ENCODE measurements at places on chromosomes 3 and 15. TPM values are rescaled to one million over a fixed set of nuclear protein-coding genes. Genes with fewer than 3 reads are reported as not detected.
A peak's percentile ranks its signal among the peaks of the same experiment; 100 is the strongest.

The CD200R1L gene
- total RNA-seq = not detected

- DNase-seq = no peak
Observed at GRCh38 chr3:13219077-13219901, 146.1 kb upstream of the IQSEC1 start.

GRCh38 chr3:184096811-184097383 lies at the start of gene HTR3E:
Gene HTR3E (plus strand): TSS chr3:184097064. CDS start chr3:184097530, 466 bp downstream.
- no peak for DNase-seq

DNA sequence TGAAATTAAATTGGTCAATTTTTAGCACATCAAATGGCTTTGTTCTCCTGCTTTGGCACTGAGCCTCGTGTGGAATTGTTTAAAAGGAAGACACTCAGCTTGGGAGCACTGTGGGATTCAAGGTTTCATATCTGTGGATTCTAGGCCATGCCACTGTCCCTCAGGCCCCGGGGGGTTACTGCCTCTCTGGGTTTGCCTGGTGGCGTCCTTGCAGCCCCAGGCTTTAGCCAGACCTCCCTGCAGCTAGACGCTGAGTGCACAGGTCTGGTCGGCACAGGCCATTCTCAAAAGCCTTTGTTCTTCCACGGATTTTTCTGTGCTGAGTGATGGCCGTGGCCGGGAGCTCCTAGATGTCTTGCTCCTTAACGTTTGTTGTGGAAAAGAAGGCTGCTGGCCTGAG lies 76.2 kb downstream of the CACNA2D3 start:
- DNase-seq = no peak

DNA sequence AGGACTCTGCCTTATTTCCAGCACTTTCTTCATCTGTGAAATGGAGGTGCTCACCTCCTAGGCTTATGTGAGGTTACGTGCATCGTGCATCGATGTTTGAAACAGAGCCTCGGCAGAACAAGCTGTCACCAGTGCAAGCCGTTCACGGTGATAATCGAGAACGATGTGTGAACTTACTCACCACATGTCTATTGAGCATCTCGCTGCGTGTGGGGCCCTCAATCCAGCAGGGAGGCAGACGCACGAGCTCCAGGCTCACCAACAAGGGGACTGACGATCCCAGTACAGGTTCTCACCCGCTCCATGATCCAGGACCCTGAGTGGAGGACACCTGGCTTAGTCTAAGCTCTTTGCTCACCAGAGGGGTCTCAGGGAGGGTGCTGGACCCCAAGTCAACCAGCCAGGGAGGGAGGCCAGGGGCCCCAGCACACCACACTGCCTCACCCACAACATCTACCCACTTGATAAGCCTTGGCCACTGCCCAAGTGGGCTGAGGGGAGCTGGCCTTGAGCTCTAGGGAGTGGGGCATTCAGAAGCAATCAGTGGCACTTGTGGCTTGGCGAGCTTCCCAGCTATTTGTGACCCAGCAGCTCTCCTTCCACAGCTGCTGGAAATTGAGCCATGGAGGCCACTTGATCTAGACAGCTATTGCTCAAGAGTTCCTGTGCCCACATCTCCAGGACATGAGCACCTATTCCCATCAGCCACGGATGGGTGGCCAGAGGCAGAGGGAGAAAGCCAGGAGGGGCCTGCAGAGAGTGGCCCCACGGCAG lies 34.4 kb upstream of the SLC6A1 start:
- no peak for DNase-seq

The CCDC191 gene
- 0.39 TPM for total RNA-seq

- DNase-seq = peak; percentile 58
Observed at GRCh38 chr3:11720304-11720898, 76.7 kb upstream of the VGLL4 start.

The NR2E3 gene
- total RNA-seq = not detected

DNA sequence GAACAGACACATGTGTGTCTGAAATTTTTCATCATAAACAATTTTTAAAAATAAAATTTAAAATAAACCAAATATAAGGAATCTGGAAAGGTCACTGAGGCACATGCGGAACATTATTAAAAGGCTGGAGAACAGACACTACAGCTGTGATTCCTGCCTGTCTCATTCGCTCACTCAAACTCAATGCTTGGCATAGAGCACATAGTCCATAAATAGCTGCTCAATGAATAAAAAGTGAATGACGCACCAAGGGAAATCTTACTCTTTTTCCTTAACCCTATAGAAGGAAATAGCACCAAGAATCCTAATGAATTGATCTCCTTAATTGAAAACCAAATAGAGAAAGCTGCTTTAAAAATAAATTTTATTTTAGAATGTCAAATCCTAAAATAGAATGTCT lies 98.4 kb downstream of the FSIP1 start:
- no peak for DNase-seq

- no peak for DNase-seq
Observed at GRCh38 chr3:29333576-29333975, 52.7 kb downstream of the RBMS3 start.

The POLQ gene
- total RNA-seq = 9.1 TPM

- no peak for DNase-seq
Observed at GRCh38 chr3:125025642-125026041, 30.2 kb downstream of the HEG1 start.

DNA sequence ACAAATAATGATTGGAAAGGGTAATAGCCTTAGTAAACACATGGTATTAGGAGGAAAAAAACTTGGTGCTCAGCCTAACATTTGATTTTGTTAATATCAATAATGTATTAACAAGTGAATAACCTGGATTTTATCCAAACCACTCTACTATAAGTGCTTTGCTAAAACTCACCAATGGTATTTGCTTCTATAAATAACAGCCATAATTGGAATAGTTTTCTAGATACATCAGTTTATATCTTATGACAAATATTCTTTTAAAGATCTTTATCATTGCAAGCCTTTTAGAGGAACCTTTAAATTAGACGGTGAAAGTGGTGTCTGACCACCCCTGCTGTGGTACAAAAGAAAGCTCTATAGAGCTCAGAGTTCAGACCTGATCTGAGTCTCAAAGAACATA lies 123.9 kb downstream of the SHOX2 start:
- no peak for DNase-seq

The PRSS50 gene
- not detected for total RNA-seq

- DNase-seq = peak; percentile 31
Observed at GRCh38 chr15:68420186-68420684, 11.7 kb downstream of the ITGA11 start.

The ARGFX gene
- total RNA-seq = not detected

The MASP1 gene
- 2.3 TPM for total RNA-seq
